ENCODE measurements at places on chromosomes 6 and 20. TPM values are rescaled to one million over a fixed set of nuclear protein-coding genes. Genes with fewer than 3 reads are reported as not detected.
A peak's percentile ranks its signal among the peaks of the same experiment; 100 is the strongest.

Gene STMND1
- total RNA-seq = not detected

Gene DEF6
- 0.43 TPM for total RNA-seq

Gene TRIM15
- not detected for total RNA-seq

Gene PEX7
- total RNA-seq = 7.2 TPM

Gene CDH22
- total RNA-seq = not detected

Gene HCK
- total RNA-seq = not detected

Gene BPI
- 0.10 TPM for total RNA-seq

DNA sequence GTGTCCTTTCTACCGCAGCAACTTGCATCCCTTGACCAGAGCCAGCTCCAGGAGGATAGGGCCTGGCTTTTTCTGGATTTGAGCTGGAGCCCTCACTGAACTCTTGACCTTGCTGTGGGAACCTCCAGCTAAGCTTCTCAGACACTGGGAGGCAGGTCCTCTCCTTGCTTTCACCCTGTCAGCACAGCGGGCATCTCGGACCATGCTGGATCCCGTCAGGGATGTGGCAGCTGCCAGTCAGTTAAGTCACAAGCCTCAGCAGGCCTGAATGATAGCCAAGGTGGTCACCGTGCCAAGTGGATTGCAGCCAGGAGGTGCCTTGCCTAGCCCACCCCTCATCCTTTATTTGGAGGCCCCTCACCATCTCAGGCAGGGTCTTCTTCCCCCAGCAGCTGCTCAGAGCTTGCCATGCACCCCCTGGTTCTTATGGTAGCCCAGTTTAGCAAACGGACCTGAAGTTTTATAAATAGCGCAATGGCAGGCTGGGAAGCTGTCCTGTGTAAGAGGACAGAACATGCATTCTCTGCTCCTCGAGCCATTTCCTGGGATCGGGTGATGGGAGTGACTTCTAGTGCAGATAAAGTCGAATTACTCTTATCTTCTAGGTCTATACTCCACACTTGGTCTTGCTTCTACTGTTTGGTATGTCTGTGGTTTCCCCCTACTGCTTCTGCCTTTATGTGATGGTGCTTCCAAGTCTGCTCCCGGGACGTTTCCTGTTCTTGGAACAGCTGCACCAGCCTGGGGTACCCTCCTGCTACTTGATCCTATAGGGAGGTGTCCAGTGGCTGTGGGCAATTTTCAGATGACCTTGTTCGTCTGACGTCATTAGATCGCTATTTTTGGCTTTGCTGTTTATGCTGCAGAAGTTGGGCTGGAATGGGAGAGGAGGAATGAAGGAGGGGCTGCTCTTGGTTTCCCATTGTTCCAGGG, 7.1 kb upstream of the MYLK2 start:
- DNase-seq = peak; percentile 84

GRCh38 chr6:28742668-28743270, 181.0 kb downstream of the TRIM27 start:
- peak; percentile 73 for DNase-seq

- peak; percentile 89 for DNase-seq
These were observed 68.9 kb upstream of the FAM184A start for GRCh38 chr6:119147101-119148053.

DNA sequence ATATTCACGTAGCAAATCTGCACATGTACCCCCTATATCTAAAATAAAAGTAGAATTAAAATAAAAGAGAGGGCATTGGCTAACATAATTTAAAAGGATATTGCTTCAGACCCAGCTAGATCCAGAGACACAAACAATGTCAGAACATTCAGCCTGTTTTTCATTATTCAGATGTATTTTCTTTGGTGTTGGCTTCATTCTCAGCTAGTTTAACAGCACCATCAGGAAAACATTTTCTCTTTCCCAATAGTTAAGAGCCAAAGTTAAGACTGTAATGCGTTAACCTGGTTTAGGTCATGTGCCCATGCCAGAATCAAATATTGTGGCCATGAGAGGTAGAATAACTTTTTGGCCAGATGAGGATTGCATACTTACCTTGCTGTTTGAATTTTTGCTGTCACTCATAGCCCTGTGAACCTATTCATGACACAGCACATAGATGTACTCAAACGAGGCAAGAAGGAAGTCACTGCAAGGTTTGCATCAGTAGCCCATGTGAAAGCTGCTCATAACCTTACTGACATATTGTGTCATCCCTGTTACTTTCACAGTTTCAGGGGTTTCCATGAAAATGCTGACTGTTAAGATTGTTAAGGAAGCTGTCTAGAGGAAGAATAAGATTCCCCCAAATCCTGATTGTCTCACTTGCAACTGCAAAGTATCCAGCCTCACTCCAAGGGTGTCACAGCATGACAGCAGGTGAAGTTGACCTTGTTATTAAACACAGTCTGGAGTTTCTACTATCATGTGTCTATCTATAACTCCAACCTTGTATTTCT, 233.1 kb downstream of the PACRG start:
- DNase-seq = no peak

- peak; percentile 42 for DNase-seq
These were observed 67.3 kb downstream of the ATP9A start for GRCh38 chr20:51700809-51701285.

DNA sequence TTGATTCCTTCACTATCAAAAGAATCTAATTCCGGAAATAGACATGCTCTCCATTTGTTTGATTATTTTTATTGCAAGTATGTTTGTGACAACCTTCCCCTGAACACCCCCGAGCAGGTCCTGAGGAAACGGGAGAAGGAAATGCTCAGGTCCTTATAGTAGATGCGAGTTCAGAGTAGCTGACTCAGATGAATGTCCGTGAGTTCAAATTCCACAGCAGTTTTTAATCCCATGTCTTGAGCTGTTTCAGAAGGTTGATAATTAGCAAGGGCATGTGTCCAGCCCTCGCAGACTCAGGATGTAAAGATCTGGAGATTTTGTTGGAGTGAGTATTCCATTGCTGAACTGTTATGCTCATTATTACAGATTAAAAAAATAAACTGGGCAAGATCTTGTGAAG, 169.3 kb downstream of the BCAS1 start:
- no peak for DNase-seq

- DNase-seq = no peak
These were observed 70.5 kb upstream of the PIM1 start for GRCh38 chr6:37099442-37099841.

DNA sequence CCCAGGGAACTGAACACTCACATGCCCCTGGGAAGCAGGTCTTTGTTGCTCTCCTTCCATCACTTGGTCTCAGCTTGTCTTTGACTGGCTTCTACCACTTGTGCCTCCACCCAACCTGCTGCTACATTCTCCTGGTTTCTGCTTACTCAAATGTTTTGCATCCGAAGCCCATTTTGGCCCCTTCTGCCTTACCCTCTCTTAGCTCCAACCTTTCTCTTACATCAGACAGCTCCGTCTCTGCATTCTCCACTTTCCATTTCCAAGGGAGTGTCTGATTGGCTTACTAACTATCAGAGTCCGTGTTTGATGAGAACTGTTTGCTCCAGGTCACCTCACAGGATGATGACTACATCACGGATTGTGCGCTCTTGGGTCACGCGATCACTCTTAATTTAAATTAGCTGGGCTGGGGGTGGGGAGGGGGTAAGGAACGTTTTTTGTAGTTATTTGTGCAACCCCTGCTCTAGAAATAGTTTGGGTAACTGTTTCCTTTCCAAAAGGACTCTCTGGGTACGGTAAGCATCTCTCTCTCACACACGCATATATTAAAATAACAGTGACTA, 844 bp upstream of the ABRACL start:
- no peak for DNase-seq

GRCh38 chr20:13799040-13799439, 14.2 kb downstream of the NDUFAF5 start:
- no peak for DNase-seq

DNA sequence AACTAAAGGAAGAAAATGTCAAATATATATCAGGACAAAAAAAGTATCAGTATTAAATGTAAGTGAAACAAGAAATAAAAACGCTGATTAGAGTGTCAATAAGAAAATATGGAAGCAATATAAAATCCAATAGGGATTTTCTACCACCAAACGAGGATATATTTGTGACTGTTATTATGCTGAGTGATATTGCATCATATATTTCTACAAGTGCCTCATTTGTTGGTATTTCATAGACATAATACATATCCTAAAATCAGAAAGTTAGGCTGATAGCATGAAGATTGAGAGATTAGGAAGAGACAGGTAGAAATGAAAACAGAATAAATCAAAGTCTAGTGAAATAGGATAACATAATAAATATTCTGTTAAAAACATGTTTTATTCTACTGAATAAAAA, 429.2 kb upstream of the IRAK1BP1 start:
- DNase-seq = no peak

GRCh38 chr6:52415917-52416628, 4.1 kb upstream of the EFHC1 start:
- DNase-seq = no peak

DNA sequence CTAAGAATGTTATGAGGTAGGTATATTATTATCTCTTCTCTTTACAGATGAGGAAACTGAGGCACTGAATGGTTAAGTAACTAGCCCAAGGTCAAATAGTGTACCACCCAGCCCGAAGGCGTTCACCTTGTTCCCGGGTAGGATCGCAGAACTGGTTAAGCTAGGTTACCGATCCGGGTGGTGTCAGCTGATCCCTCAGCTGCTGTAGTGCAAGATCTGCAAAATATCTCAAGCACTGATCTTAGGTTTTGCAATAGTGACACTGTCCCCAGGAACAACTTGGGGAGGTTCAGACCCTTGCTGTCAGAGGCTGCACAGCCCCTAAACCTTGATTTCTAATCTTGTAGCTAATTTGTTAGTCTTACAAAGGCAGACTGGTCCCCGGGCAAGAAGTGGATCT, 28.1 kb downstream of the SLC52A3 start:
- DNase-seq = no peak

DNA sequence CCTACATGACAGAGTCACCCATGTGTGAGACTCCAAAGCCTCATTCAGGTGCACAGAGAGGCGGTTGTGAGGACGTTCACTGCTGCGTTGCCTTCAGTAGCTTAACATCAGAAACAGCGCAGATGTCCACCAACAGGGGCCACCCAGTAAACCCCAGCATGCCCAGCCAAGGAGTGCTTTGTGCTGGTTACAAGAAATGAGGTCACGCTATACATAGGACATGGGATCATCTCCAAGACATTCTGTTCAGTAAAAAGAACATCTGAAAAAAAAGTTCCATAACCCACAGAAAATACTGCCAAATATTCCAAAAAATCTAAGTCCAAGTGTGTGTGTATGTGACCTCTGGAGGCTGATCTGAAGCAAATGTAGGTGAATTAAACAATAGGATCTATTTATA, 16.0 kb downstream of the SLC52A3 start:
- no peak for DNase-seq

GRCh38 chr20:51381557-51381956, 161.0 kb downstream of the NFATC2 start:
- no peak for DNase-seq

DNA sequence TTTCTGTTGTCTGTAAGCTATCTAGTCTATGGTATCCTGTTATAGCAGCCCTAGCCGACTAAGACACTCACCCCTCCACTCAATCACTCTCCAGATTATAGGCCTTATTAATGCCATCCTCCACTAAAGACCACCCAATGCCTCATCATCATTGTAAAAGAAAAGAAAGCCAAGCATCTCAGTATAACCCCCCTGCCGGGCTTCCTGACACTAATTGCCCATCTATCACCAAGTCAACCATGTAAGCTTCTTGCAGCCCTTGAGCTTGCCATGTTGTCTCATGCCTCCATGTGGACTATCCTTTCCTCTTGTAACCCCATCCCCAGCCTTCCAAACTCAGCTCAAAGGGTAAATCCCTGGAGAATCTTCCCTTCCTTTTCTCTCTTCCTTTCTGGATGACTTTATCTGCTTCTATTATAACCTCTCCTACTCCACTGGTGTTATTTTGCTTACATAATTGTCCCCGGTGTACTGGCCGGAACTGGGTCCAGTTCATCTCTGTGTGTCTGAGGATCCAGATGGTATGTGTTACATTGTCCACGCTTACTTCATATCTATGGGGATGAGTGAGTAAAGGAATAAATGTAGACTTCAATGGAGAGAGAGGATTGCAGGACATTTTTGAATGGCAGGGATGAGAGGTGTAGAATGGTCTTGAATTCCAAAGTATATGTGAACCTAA, 202.9 kb upstream of the SOX4 start:
- no peak for DNase-seq

DNA sequence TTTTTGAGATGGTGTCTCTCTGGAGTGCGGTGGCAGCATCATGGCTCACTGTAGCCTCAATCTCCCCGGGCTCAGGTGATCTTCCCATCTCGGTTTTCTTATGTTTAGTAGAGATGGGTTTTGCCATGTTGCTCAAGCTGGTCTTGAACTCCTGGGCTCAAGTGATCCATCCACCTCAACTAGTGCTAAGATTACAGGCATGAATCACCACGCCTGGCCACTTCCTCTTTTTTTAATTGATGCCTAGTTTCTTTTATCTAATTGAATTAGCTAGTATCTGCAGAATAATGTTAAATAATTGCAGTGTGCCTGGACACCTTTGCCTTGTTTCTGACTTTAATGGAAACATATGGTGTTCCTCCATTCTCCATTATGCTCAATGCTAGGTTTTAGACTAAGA, 38.4 kb upstream of the SLC22A16 start:
- no peak for DNase-seq

DNA sequence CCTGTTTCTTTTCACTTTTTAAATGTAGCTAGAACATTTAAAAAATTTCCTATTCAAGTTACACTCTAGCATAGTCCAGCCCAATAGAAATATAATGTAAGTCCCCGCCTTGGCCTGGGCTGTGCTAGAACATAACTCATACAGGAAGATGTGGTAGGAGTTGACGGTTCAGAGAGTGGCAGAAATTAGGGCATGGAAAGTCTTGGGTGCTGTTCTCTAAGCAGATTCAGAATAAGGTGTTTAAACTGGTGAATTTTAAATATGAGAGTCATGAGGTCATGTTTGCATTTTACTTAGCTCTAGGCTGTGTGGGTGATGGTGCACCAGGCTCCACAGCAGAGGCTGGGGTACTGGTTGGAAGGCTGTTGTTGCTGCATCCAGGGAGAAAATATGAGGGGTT, 256.5 kb downstream of the FARS2 start:
- DNase-seq = no peak

DNA sequence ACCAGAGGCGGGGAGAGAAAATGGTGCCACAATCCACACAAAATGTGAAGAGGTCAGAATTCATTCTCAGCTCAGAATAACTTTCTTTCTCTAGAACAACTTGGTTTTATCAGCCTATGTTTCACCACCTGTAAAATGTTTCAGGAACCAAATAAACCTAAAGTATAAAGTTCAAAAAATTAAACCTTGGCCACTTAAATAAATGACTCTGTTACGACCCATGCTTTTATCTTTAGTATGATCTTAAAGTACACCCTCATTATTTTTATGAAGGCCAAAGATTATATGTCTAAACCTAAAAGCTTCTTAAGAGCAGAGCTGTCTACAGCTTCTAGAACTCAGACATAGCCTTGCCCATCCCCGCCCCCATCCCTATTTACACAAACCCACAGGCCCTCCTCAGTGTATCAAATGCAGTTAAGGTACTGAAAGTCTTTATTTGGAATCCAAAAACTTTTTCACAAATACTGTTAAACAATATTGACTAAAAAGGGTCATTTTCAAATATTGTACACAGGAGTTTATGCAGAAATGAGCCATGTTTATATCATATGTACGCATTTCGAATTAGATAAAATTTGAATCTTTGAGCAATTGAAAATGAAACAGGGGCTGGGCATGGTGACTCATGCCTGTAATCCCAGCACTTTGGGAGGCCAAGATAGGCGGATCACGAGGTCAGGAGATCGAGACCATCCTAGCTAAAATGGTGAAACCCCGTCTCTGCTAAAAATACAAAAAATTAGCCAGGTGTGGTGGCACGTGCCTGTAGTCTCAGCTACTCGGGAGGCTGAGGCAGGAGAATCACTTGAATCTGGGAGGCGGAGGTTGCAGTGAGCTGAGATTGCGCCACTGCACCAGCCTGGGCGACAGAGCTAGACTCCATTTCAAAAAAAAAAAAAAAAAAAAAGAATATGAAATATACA, 5.7 kb upstream of the NHSL1 start:
- DNase-seq = no peak
